ENCODE measurements at places on chromosomes 12 and 14.

- DNase-seq = peak; percentile 48
Measured at GRCh38 chr12:6724409-6724797, 557 bp downstream of the COPS7A start.

DNA sequence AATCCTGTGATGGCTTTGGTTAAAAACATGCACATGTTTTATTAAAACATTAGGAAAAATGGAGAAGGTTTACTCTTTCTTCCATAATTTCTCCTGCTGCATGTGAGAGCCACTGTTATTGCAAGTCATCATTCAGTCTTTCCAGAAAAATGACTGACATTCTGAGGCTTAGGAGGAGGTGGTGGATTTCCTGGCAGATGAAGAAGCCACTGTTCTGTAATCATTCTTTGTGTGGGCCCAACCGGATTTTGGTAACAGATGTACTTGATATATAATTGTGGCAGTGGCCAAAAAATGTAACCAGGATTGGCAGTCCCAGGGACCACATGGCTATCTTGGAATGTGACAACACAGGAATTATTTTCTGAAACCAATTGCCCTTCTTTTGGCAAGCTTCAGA, 120.2 kb downstream of the DAAM1 start:
- no peak for DNase-seq

GRCh38 chr14:95533822-95534221, 1.0 kb upstream of the GLRX5 start:
- no peak for DNase-seq

DNA sequence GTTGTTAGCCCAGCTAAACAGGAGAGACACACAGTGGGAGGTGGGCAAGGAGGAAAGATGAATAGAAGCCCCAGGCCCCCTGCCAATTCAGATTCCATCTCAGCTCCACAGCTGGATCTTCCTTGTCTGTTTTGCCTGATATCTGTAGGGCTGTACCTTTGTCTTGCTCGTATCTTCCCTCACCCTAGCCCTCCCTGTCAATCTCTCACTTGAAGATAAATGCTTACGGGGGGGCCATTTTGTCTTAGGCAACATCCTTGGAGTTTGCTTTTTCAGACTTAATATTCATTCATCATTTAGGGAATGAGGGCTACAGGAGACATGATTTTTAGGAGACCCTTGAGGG, 2.4 kb downstream of the KIF5A start:
- no peak for DNase-seq

DNA sequence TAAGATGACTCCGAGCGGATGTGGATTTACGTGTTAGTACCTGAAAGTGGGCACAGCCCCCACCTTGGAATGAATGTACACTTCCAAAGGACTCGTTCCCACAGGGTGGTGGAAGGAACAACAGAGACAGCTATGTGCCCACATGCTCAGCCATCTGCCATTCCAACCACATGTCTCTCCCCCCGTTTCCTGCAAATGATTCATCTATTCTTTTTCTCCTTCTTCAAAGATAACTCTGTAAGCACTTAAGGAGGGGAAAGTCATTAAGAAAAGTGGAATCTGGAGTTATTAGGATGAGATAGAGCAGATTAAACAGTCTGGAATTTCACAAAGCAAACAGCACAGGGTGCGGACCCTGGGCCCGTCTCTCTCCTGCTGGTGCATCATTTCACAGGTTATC, 18.5 kb upstream of the DUSP6 start:
- DNase-seq = no peak

DNA sequence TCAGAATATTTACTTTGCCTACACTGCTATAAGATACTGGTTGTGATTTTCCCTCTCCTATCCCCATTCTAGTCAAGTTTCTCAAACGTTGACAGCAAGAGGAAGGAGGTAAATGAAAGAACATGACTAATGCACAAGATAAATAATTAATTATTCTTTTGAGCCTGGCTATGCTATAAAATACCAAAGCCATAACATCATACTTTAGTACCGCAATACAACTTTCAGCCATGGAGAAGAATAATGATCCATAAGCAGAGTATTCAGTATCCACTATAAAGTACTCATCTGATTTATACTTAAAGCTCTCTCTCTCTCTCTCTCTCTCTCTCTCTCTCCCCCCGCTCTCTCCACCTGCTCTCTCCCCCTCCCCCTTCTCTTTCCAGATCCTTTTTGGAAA, 41.3 kb downstream of the TDG start:
- DNase-seq = no peak

DNA sequence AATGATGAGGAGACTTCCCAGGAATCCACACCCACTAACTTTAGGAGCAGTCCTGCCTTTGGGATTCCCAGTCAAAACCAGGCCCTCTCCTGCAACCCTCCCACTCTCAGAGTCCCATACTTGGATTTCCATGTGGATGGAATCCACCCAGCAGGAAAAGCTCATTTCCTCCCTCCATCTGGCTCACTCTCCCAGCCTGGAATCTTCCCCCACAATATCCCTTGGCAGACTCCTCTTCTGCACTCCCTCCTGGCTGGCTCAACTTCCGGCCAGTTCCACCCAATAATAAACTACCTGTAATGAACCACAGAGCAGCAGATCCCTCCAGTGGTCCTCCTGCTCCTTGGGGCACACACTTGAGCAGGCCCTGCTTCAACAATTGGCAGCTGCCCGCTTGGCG, 102.8 kb upstream of the EGLN3 start:
- no peak for DNase-seq

- no peak for DNase-seq
Measured at GRCh38 chr12:40248585-40249297, 23.9 kb downstream of the LRRK2 start.

GRCh38 chr14:24911324-24912109, 138.4 kb downstream of the STXBP6 start:
- no peak for DNase-seq
